GM12891 (cell line): ENCODE measurements at places on chromosomes 1 and 21.

GRCh38 chr1:109499081-109499480 lies 5.2 kb downstream of the CYB561D1 start:
- DNase-seq: no peak

GRCh38 chr1:13586001-13586400 lies 2.4 kb downstream of the PDPN start:
- DNase-seq: no peak

DNA sequence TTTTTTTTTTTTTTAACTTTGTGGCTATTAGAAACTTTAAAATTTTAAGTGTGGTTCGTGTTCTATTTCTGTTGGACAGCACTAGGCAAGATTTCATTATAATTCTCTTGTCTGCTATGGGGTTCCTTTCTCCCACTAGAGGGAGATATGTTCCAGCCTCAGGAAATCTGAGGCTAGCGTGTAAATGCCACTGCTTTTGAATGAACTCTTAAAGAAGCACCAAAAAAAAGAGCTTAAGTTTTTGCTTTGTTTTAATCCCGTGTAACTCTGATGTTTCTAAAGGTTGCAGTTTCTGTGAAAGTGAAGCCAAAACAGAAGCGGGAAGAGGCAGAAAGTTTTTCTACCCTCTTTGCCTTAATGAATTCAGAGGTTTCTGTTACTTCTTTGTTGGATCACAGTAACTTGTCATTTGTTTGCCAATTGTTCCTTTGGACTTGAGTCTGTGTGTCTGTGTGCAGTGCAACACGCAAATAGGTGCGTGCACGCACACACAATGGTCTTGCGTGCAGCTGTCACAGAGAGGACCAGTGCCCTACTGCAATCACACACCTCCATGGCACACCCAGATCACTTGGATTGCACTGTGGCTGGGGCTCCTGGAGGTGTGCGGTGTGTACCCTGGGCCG lies 32.3 kb downstream of the HHAT start:
- DNase-seq: peak; percentile 38

- no peak for DNase-seq
These were observed 513.6 kb upstream of the PTBP2 start for GRCh38 chr1:96207936-96208335.

GRCh38 chr1:157146244-157146643 lies 8.0 kb upstream of the ETV3 start:
- no peak for DNase-seq

DNA sequence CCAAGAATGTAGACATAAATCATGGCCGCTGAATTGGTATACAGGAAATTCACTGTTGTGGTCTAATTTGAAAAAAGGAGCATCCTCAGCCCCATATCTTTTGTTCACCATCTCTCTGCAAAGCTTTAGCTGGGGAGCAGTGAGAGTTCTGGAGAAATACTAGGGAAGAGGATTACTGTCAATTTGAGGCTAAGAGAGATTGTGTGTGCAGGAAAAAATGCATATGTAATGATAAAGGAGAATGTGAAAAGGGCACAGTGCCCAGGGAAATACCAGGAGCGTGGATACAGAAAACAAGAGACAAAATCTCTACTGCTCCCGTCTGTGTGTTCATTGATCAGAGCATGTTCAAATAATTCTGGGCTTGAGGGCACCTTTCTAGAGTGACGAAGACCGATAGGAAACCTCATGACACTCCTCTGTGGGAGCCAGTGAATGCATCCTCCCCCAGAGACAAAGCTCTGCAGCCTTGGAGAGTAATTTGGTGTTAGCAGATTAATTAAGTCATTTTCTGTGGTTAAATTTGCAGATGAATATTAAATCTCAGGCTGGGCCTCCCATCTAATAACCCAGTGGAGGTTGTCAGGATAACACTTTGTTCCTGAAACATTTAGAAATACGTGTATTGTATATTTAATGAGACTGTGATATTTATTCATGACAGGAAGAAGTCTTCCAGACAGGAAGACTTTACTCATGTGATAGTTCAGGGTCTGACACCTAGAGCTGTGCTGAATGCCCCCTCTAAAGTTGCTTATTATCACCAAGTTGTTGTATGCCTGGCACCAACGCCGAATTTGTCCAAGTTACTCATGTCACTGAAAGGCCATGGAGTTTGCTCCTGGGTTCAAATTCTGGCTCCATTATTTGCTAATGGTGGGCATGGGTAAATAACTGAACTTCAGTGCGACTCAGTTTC lies 287.3 kb upstream of the SGIP1 start:
- no peak for DNase-seq
